ENCODE measurements at places on chromosomes 2 and 18. TPM values are rescaled to one million over a fixed set of nuclear protein-coding genes. Genes with fewer than 3 reads are reported as not detected.
A peak's percentile ranks its signal among the peaks of the same experiment; 100 is the strongest.

The PDE11A gene
- 0.25 TPM for total RNA-seq

DNA sequence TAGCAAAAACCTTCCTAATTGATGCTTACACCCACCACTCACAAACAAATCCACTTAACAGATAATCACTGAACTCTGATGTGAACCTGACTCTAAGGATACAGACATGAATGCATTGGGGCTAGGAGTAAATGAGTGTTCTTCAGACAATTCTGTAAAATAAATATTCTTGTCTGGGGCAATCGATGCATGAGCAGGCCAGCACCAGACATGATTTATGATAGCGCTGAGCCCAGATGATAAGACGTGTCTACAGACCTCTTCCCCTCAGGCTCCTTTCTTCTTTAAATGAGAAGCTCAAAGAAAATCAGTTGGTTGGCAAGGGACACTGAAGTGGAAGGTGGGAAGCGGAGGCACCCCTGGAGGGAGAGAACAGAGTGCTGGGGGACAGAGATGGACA lies 27.3 kb upstream of the BIN1 start:
- H3K4me3 ChIP-seq: no peak overlapping the region
- H3K36me3 ChIP-seq: no peaks in the 10 kb centered on the region
- no peak for DNase-seq
- peaks cover 3% of the 10 kb centered on the region for H3K27me3 ChIP-seq
- H3K4me1 ChIP-seq: peaks cover 7% of the 10 kb centered on the region
- no peak overlapping the region for H3K27ac ChIP-seq

DNA sequence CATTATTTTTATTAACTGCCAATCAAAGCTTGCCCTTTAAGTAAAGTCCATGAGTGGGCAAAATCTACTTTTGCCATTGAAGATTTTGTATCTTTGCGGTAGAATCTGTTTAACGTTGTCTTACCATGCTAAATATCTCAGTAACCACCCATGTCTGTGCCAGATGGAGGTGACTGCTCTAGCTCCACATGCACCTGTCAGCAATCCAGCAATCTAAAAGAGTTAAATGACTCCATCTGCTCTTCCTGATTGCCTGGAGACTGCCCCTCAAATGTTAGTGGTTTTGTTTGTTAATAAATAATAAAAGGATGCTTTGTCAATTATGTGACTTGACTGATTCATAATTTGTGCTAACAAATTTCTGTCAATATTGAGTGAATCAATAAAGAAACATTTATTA lies 141.7 kb downstream of the RBM43 start:
- H3K36me3 ChIP-seq: no peaks in the 10 kb centered on the region
- DNase-seq: no peak
- H3K27ac ChIP-seq: no peak overlapping the region
- H3K4me1 ChIP-seq: no peaks in the 10 kb centered on the region
- H3K27me3 ChIP-seq: no peaks in the 10 kb centered on the region

DNA sequence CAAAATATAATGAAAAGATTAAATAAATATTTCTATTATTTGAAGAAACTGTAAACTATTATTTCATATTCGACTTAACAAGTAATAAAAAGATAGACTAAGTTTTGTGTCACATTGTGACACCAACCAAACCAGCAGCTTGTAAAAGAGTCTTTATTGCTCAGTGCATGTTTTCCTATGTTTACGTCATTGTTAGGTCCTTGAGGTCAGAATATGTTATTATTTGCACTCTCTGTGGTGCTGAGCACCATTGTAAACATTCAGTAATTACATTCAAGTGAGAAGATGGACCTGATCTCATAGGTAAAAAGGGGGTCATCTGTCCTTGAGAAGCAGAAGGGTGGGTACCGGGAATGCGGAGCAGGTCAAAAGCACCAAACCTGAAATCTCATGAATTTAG lies 1999.1 kb upstream of the CELF4 start:
- H3K27ac ChIP-seq: no peak overlapping the region
- H3K4me3 ChIP-seq: no peak overlapping the region
- DNase-seq: no peak

The CD8B gene
- total RNA-seq: 0.46 TPM

GRCh38 chr2:96737831-96738230 lies 2.0 kb downstream of the LMAN2L start:
- DNase-seq: no peak
- H3K27ac ChIP-seq: no peak overlapping the region
- H3K36me3 ChIP-seq: peaks cover 29% of the 10 kb centered on the region
- no peak overlapping the region for H3K4me3 ChIP-seq

The C2orf78 gene
- not detected for total RNA-seq

GRCh38 chr2:101622210-101623030 lies 75.1 kb upstream of the MAP4K4 start:
- no peaks in the 10 kb centered on the region for H3K36me3 ChIP-seq
- no peaks in the 10 kb centered on the region for H3K27me3 ChIP-seq
- H3K27ac ChIP-seq: peak overlapping the region; percentile 88
- no peak overlapping the region for H3K4me3 ChIP-seq
- H3K4me1 ChIP-seq: peaks cover 42% of the 10 kb centered on the region

- no peak for DNase-seq
- no peaks in the 10 kb centered on the region for H3K36me3 ChIP-seq
- no peak overlapping the region for H3K27ac ChIP-seq
- H3K4me3 ChIP-seq: no peak overlapping the region
These were observed 91.4 kb downstream of the TRIB2 start for GRCh38 chr2:12807907-12808810.

- no peak overlapping the region for H3K27ac ChIP-seq
- H3K4me3 ChIP-seq: no peak overlapping the region
- no peaks in the 10 kb centered on the region for H3K36me3 ChIP-seq
- H3K4me1 ChIP-seq: peaks cover 46% of the 10 kb centered on the region
- no peak for DNase-seq
- peaks cover 83% of the 10 kb centered on the region for H3K27me3 ChIP-seq
These were observed 8.4 kb upstream of the POU3F3 start for GRCh38 chr2:104845552-104845931.

The TTLL4 gene
- 30.6 TPM for total RNA-seq

The MYO5B gene
- 0.30 TPM for total RNA-seq

- H3K36me3 ChIP-seq: no peaks in the 10 kb centered on the region
- no peak for DNase-seq
- H3K27me3 ChIP-seq: no peaks in the 10 kb centered on the region
- H3K4me3 ChIP-seq: no peak overlapping the region
- H3K4me1 ChIP-seq: no peaks in the 10 kb centered on the region
These were observed 27.1 kb upstream of the CWC22 start for GRCh38 chr2:180033993-180034894.

GRCh38 chr2:74005786-74006185 lies 21.1 kb downstream of the TET3 start:
- H3K27ac ChIP-seq: no peak overlapping the region
- no peaks in the 10 kb centered on the region for H3K27me3 ChIP-seq
- peaks cover 15% of the 10 kb centered on the region for H3K4me1 ChIP-seq
- H3K4me3 ChIP-seq: no peak overlapping the region
- H3K36me3 ChIP-seq: peaks cover 14% of the 10 kb centered on the region
- no peak for DNase-seq

GRCh38 chr18:32754508-32755263 lies 18.1 kb downstream of the KLHL14 start:
- no peak for DNase-seq
- H3K4me3 ChIP-seq: no peak overlapping the region
- H3K36me3 ChIP-seq: peaks cover 5% of the 10 kb centered on the region
- H3K4me1 ChIP-seq: peaks cover 49% of the 10 kb centered on the region
- no peaks in the 10 kb centered on the region for H3K27me3 ChIP-seq

DNA sequence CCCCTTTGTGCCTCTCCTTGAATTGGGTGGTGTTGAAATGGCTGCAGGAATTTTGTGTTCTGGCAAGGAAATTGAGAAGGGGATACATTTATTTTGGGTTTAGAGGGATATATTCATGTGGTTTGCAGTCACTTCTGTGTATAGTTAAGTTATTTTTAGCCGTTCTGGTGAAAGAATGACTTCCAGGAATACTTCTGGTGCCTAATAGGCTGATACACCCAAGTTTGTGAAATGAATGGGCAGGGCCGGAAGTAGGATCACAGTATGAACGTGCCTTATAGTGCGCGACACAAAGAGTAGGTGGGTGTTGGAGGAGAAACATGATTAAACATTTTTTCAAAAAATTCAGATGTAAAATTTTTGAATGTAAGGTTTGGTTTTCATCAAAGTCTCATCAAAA lies 168.6 kb upstream of the ATP5MC3 start:
- no peaks in the 10 kb centered on the region for H3K4me1 ChIP-seq
- H3K4me3 ChIP-seq: no peak overlapping the region
- H3K36me3 ChIP-seq: no peaks in the 10 kb centered on the region
- DNase-seq: no peak
- H3K27ac ChIP-seq: no peak overlapping the region

DNA sequence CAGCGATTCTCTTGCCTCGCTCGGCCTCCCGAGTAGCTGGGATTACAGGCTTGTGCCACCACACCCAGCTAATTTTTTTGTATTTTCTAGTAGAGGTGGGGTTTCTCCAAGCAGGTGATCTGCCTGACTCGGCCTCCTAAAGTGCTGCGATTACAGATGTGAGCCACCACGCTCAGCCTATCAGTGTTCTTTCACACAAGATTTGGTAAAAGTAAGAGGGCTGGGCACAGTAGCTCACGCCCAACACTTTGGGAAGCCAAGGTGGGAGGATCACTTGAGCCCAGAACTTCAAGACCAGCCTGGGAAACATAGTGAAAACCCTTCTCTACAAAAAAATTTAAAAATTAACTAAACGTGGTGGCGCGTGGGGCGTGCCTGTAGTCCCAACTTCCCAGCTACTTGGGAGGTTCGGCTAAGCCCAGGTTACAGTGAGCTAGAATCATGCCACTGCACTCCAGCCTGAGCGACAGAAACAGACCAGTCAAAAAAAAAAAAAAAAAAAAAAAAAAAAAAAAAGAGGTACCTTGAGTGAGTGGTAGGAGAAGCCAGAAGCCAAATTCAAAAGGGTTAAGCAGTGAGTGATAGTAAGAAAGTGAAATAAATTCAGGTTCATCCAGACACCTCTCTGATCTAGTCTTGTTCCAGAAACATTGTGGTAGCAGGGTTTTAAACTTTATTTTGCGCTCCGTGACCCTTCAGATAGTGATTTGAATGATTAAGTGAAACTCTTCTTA lies 981 bp downstream of the MRPL53 start:
- H3K27ac ChIP-seq: peak overlapping the region; percentile 69
- H3K4me1 ChIP-seq: peaks cover 22% of the 10 kb centered on the region

DNA sequence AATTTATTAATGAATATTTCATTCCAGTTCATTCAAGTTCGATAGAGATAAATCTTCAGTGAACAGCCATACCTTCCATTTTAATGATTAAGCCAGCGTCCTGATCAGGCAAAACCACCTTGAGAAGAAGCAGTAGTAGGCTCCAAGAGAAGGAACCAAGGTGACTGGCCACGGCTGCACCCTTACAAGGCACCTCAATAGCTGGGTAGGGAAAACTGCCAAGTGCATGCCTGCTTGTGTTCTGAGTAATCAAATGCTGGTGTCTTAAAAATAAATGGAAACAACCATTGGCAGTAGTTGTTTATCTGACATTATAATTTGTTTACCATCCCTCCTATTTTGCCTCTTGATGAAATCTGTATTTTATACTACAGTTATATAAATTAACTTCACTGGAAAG lies 10.0 kb upstream of the FEZ2 start:
- no peaks in the 10 kb centered on the region for H3K36me3 ChIP-seq
- H3K27me3 ChIP-seq: no peaks in the 10 kb centered on the region
- no peak overlapping the region for H3K27ac ChIP-seq
- no peak overlapping the region for H3K4me3 ChIP-seq

The CCBE1 gene
- not detected for total RNA-seq

- H3K4me3 ChIP-seq: no peak overlapping the region
- no peak overlapping the region for H3K27ac ChIP-seq
- no peaks in the 10 kb centered on the region for H3K36me3 ChIP-seq
- no peaks in the 10 kb centered on the region for H3K4me1 ChIP-seq
- no peak for DNase-seq
- no peaks in the 10 kb centered on the region for H3K27me3 ChIP-seq
These were observed 57.0 kb downstream of the EFR3B start for GRCh38 chr2:25098670-25099486.

The HOXD4 gene
- not detected for total RNA-seq

The CD28 gene
- 0.10 TPM for total RNA-seq

The RNU2-63P gene
- 8.9 TPM for total RNA-seq

GRCh38 chr2:112634153-112634873 lies 11.4 kb upstream of the SLC20A1 start:
- no peak for DNase-seq
- no peaks in the 10 kb centered on the region for H3K27me3 ChIP-seq
- peaks cover 28% of the 10 kb centered on the region for H3K4me1 ChIP-seq
- no peaks in the 10 kb centered on the region for H3K36me3 ChIP-seq
- no peak overlapping the region for H3K27ac ChIP-seq

DNA sequence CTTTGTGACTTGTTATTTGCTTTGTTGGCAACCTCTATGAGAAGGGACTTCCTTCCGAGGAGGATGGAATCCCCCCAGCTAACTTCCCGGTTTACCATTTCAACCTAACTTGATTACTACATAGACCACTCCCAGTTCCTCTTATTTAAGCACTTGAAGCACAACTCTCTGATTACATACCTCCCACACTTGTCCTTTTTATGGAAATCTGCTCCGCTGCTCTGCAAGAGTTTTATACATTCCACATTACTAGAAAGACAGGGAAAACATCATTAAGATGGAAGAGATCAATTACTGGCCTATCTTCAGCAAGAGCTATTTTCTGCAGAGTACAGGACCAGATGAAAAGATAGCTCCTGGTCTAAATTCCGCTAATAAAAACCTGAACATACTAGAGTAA lies 160.0 kb upstream of the PGAP1 start:
- H3K36me3 ChIP-seq: peaks cover 83% of the 10 kb centered on the region
- H3K27ac ChIP-seq: peak overlapping the region; percentile 72
- no peak overlapping the region for H3K4me3 ChIP-seq

- H3K27me3 ChIP-seq: no peaks in the 10 kb centered on the region
- H3K4me3 ChIP-seq: no peak overlapping the region
- no peak overlapping the region for H3K27ac ChIP-seq
- no peaks in the 10 kb centered on the region for H3K36me3 ChIP-seq
- DNase-seq: no peak
These were observed 146.4 kb downstream of the DAW1 start for GRCh38 chr2:228017784-228018183.

The SLC4A5 gene
- total RNA-seq: 9.7 TPM

DNA sequence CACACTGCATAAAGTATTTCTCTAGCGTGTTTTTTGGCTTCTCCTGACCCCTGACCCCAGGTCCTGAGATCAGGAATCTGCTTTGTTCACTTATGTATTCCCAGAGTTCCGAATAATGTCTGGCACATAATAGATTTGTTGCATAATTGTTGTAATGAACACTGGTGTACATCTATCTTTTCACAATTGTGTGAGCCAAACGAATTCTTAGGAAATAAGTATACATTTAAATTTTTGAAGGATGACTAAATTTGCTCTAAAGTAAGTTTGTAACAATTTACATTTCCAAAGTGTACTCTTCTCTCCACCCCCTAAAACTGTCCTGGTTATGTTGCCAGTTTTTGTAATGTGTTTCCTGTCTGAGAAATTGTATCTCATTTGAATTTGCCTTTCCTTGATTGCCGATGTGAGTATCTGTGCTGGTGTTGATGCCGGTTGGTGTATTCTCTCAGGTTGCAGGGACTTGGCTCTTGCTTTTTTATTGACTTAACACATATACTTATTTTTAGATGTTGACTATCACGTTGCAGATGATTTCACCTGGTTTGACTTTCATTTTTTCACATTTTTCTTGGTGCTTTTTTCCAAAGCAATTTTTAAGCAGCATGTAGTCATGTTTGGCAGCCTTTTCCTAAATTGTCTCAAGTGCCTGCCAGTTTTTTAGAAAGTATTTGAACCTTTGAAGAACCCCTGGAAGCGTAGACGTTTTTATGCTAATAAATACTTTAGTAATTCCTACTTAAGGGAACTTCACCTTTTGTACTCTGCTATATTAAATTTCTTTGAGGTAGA lies 16.1 kb upstream of the FARP2 start:
- H3K27me3 ChIP-seq: no peaks in the 10 kb centered on the region
- peaks cover 12% of the 10 kb centered on the region for H3K36me3 ChIP-seq
- no peak overlapping the region for H3K27ac ChIP-seq
- H3K4me1 ChIP-seq: peaks cover 15% of the 10 kb centered on the region
- H3K4me3 ChIP-seq: no peak overlapping the region

Data from B cell (primary cell).